Activated CD4-positive, alpha-beta T cell treated with anti-CD3 and anti-CD28 coated beads, Interleukin-2, amount 10 ng/mL, durations not matched to agents 7 days and 5 days (primary cell): ENCODE measurements at places on chromosomes 5 and 9. TPM values are rescaled to one million over a fixed set of nuclear protein-coding genes. Genes with fewer than 3 reads are reported as not detected.

DNA sequence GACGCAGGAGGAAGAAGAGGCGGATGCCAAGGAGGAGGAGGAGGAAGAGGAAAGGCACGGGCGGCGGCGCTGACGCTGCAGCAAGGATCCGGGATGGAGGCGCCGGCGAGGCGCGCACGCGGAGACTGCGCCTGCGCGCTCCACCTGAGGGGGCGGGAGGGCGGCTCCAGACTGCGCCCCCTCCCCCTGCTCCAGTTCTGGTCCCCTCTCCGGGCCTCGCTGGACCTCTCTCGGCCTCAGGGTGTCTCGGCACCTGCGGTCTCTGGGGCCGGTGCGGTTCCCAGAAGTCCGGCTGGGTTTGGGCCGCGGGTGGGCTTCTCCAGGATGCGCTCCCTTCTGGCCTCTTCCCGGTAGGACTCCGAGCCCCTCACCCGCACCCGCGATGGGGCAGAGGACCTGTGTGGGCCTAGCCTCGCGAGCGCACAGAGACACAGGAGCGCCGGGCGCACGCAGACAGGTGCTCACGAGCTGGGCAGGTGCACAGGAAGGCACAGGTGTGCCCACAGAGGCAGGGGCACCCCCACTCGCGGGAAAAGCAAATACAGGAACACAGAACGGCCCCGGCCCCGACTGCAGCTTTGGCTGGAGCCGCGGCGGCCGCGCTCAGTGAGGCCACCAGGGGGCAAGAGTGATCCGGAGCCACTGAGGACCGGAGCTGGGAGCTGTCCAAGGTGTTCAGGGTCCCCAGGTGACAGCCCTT, at the start of gene NPDC1:
NPDC1 (minus strand) TSS at position 90 of the 700 bp plus-strand sequence. CDS start 188 bp downstream, outside the sequence.
- DNase-seq, result peak; percentile 86

DNA sequence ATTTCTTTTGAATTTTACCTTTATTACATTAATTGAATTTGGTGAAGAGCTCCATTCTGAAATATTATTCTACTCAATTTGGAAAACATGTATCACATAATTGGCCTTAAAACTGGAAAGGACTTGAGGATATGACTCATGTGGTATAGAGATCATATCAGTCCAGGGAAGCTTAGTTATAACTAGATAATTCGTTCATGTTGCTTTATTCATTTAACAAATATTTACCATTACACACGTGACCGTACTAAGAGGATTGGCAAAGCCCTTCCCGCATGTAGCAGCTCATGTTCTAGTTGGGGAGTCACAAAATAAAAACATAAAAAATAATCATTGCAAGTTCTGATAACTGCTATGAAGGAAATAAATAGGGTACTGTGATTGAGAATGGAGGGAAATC, 1816.5 kb downstream of the MAT2B start:
- DNase-seq, result no peak

- DNase-seq, result no peak
Observed at GRCh38 chr5:25418319-25418859, 773.6 kb upstream of the CDH10 start.

DNA sequence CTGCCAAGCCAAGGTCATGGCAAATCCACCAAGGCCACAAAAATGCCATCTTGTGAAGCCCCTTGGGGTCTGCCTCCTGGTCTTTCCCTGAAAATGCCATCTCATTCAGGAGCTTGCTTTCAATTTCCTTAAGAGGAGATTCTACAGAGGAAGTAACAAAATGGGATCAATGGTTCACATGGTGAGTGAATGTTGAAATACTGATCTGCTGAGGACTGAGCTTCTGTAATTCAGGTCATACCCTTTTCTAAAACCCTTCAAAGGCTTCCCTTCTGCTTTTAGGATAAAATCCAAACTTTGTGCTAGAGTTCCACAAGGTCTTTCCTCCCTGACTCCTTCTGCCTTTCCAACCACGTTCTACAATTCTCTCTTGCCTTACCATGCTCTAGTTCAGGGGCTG, 24.7 kb upstream of the NR3C1 start:
- DNase-seq, result no peak

DNA sequence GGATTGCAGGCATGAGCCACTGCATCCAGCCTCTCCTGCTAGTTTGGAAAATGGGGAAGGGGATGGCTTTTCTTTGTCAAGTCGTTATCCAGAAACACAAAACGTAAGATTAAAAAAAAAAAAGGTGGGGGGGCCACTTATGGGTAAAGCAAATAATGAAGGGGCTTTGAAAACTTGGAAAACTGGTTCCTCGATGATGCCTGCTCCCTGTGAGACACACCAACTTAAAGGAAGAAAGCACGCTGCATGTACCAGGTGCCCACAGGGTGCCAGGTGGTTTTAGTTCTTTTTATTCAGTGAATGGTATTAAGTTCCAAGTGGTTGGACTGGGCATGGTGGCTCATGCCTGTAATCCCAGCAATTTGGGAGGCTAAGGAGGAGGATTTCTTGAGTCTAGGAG, 170.1 kb downstream of the GOLPH3 start:
- no peak for DNase-seq

DNA sequence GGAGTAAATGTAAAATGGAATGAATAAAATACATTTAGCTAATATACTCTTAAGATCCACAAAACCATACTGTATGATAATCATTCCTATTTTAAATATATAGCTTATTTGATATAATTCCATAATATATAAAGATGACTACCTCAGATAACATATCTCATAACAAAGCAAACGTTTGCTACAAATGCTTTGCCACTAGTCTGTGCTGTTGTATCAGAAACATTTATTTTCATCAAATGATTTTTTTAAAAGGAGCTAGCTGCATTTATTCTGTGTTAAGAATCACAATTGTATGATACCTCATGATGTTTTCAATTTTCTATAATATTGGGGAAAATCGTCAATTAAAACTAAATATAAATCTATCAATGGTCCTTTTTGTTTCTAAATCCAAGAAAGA, 567.2 kb downstream of the PTPRD start:
- no peak for DNase-seq

DNA sequence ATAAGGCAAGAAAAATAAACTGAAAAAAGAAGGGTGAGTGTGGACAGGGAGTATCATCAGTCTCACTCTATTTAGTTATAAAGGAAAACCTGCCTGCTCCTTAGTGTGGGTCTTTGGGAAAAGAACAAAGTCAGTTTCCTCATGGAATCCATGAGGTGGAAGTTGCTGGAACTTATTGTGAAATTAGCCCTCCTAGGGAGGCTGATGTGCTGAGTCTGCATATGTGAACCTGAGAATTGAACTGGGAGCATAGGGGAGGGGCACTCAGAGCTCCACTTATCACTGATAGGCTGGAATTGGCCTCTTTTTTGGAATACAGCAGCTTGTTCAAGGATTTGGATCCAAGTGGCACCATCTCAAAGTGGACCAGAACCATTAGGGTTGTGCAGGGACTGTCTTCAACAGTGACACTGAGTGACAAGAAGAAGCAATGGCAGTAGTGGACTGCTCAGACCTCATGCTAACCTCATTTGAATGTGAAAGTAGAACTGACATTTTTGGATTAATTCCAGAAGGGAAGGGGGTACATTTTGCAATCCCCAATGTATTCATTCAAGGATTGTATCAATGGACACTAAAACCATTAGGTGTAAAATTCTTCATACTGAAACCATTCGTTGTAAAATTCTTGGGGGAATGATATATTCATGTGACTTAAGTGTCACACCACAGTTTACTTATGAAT, 103.6 kb upstream of the KLF9 start:
- DNase-seq, result no peak

GRCh38 chr5:124133406-124133805, 613.0 kb downstream of the ZNF608 start:
- DNase-seq, result no peak

DNA sequence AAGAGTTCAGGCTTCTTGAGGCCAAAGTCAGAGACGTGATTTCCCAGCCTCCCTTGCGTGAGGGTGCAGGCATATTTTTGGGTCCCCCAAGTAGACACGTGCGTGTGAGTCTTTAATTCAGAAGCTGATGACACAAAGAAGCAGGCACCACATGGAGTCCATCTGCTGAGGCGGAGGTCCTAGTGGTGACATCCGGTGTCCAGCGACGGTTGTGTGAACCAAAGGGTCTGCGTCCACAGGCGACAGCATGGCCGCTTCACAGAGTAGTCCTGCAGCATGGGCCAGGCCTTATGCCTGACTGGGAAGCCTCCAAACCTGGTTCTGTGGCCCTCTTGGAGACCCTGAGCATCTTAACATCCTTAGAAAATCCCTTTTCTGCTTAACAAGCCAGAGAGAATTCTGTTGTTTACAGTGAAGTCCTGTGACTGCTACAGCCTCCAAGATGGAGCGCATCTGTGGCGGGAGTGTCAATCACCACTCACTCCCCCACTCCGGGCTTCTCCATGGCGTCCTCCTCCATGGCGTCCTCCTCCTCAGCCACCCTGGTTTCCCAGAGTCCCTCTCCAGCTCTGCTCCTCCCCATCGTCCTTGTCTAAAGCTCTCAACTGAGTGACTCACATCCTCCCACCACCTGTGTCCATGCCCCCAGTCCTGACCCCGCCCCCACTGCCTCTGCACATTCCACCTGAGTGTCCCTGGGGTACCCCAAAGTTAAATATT, 133.8 kb downstream of the PAX5 start:
- DNase-seq, result no peak

- DNase-seq, result no peak
Observed at GRCh38 chr5:59254055-59254687, 639.4 kb downstream of the PDE4D start.

DNA sequence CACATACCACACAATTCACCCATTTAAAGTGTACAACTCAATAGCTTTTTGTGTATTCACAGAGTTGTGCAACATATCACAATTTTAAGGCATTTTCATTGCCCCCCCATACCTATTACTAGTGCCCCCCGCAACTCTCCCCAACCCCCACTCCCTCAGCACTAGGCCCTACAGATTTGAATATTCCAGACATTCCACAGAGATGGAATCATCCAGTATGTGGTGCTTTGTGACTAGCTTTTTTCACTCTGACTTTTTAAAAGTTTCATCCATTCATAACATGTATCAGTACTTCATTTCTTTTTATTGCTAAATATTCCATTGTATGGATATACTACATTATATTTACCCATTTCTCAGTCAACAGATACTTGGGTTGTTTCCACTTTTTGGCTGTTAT, 102.9 kb upstream of the LRRTM2 start:
- no peak for DNase-seq

DNA sequence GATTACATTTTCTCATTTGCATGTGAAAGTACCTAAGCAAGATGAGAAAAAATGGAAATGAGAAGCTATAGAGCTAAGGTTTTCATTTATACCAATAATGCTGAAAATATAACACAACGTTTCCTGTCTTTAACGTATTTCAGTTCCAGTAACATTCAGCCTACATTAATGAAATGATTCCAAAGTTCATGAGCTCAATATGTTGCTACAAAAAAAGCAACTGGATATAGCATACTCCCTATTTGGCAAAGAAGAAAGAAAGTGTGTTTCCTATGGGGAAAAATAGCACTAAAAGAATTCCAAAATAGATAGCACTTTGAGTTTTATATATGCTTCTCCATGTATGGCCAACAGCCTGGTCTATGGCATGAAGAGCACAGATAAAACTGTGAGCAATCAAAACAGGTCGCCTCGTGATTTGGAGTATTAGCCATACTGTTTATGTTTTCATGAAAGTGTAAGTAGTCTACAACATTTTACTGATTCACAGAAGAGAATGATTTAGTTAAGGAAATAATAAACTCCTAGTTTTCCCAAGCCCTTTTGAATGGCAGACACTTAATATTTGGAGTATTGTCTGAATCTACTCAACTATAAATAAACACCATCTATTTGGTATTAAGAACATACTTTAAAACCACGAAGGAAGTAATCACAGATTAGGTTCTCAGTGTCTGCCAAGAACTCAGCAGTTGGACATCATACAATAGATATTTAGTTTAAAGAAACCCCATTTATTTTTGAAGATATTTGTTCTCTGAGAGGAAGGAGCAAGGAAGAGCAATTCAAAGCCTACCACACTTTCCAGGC, 258.7 kb upstream of the RASA1 start:
- DNase-seq, result no peak

- no peak for DNase-seq
Observed at GRCh38 chr5:1167361-1167727, 34.1 kb upstream of the SLC6A19 start.

GRCh38 chr9:27436234-27436633, 87.9 kb upstream of the IFNK start:
- no peak for DNase-seq

- DNase-seq, result no peak
Observed at GRCh38 chr5:108531367-108532128, 149.7 kb upstream of the FBXL17 start.

- no peak for DNase-seq
Observed at GRCh38 chr9:121360601-121361374, 9.3 kb downstream of the STOM start.

DNA sequence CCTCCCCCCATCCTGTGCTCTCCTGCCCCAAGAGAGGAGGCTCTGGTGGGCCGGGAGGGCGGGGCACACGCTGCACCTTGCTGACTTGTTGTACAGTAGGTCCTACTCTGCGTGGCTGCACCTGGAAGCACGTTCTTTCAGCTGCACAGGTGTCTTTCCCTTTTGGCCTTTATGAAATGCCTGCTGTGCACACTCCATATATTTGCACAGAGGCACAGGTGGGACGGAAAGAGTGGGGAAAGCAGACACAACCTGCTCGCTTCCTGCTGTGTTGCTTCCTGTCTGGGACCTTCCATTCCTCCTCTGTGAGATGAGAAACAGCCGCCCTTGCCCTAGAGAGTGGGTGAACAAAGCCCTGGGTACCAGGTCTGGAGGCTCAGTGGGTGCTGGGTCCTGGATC, 4.8 kb downstream of the USP20 start:
- no peak for DNase-seq

GRCh38 chr5:66469684-66470083, 126.5 kb upstream of the MAST4 start:
- DNase-seq, result no peak

- no peak for DNase-seq
Observed at GRCh38 chr5:73684691-73685090, 58.7 kb downstream of the ARHGEF28 start.

C9orf153 gene
- 0.12 TPM for total RNA-seq

C9orf50 gene
- not detected for total RNA-seq

PDGFRB gene
- 3.6 TPM for total RNA-seq

SAXO1 gene
- total RNA-seq, result 0.10 TPM

IFNA2 gene
- not detected for total RNA-seq

RGMB gene
- total RNA-seq, result 1.7 TPM

CAVIN4 gene
- 0.10 TPM for total RNA-seq

LRRC19 gene
- not detected for total RNA-seq

FOXD4 gene
- 0.92 TPM for total RNA-seq
